Activated CD8-positive, alpha-beta memory T cell treated with anti-CD3 and anti-CD28 coated beads for 24 hours (primary cell): ENCODE measurements at places on chromosomes 13 and 19.

GRCh38 chr13:42393573-42394360, 121.8 kb downstream of the AKAP11 start:
- DNase-seq = peak; percentile 75

GRCh38 chr13:53241891-53242348, 213.3 kb downstream of the OLFM4 start:
- no peak for DNase-seq

DNA sequence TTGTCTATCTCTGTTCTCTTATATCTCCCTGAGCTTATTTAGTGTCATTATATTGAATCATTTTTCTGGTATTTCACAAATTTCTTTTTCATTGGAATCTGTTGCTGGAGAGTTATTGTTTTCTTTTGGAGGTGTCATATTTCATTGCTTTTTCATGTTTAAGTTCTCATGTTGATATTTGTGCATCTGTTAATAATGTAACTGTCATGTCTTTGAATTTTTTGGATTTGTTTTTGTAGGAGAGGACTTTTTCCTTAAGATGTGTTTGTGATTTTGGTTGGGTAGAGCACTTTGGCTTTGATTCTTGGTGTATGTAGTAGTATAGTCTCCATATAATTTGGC, 64.0 kb downstream of the DNAJC3 start:
- DNase-seq = no peak

DNA sequence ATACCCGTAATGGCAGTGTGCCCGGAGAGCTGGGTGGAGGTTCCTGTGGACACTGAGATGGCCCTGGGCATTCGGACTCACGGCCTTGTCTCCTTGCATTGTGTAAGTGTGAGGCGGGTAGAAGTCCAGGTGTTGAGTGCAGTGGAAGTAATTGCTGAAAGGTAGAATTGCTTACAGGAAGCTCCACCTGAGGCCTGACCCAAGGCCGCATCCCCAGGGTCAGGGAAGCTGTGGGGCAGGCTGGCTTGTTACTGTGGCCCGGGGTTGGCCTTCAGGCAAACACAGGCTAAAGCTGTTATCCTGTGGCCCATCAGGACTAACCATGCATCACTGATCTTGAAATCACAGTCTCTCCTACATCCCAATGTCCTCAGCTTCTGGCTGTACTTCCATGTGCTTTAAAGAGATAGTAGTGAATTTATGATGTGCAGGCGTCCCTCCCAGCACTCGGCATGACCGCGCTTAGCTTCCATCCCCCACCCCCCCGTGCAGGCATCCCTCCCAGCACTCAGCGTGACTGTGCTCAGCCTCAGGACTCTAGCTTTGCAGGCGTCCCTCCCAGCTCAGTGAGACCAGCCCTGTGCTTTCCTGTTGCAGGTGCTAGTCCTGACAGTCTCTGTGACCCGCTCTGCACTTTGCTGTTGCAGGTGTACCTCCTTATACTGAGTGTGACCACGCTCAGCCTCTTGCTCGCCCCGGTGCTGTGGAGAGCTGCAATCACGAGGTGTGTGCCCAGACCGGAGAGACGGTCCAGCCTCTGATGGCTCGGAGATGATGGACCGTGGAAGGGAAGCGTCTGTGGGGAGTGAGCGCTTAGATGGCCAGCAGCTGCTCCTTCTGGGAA, 35.6 kb upstream of the TFDP1 start:
- DNase-seq = no peak

DNA sequence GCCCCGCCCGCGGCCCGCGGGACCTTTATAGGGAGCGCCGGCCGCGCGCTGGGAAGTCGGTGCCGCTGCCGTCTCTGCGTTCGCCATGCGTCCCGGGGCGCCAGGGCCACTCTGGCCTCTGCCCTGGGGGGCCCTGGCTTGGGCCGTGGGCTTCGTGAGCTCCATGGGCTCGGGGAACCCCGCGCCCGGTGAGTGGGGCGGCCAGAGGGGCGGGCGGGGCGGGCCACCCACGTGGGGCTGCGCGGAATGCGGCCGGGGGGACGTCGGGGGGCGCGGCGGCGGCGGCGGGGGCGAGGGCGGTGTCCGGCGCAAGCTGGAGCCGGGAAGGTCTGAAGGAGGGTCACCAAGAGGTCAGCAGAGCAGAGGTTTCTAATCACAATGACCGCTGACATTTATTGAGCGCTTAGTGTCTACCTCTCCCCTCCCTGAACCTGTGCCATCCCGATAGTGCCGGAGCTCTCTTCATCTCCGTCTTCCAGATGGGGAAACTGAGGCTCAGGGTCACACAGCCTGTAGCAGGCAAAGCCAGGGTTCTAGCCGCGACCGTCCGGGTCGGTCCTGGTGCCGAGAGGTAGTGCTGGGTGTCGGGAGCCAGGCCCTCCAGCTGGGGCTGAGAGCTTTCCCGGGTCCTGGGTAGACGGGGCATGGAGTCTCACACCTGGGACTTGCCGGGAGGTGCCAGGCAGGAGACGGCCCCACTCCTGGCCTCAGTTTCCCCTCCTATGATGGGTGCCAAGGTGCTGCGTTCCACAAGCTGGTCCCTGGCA, at the start of gene FSTL3:
Gene FSTL3, plus strand, starts transcription at position 54 of the 767 bp plus-strand sequence. Its CDS starts 32 bp downstream, at position 86.
- DNase-seq = no peak

- DNase-seq = no peak
These were observed 5.0 kb downstream of the CYTH2 start for GRCh38 chr19:48474084-48474592.

GRCh38 chr13:26883613-26884257, 123.1 kb upstream of the GPR12 start:
- no peak for DNase-seq

GRCh38 chr13:111853721-111854120, 213.2 kb upstream of the SOX1 start:
- DNase-seq = peak; percentile 26

DNA sequence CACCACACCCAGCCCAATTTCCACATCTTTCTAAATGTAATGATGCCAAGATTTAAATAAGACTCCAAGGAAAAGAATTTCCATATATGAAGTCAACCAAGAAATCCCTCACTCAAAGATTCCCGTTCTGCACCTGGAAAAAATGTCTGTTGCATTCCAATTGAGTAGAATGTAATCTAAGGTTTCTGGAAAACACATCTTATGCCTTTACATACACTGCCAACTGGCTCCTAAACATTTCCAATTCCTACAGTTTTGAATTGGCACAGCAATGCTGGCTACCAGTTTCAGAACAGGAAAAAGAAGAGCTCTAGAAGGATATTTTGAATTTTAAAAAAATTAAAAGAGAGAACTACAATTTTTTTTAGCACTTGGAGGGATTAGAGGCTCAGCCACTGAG, 43.0 kb downstream of the COL4A2 start:
- DNase-seq = no peak

GRCh38 chr13:40595693-40596092, 70.7 kb downstream of the FOXO1 start:
- no peak for DNase-seq

DNA sequence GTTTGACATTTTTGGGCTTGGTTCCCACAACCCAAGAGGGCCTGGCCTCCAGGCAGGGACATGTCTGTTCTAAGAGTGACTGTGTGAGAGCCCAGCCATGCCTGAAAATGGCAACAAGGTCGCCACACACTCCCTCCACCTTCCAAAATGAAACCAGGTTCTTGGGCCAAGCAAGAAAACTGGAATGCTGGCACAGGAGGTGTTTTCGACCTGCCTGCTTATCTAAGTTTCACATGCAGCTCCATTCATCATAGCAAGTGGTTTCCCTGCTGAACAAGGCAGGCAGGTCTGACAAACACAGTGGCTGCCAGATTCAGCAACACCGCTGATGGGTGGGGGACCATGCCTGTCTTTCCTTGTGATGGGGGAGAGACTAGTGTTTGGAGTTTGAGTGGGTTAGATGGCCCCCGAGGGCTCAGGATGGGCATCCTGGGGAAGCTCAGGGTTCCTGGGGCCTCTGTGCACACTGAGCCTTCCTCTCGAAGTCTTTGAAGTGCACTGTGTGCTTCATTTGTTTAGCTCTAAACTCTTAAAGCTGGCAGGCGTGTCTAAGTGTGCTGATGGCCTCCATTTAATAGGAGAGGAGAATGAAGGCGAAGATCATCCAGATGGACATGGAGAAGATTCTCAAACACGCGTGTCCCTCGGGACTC, 17.9 kb upstream of the GAS6 start:
- DNase-seq = peak; percentile 56

DNA sequence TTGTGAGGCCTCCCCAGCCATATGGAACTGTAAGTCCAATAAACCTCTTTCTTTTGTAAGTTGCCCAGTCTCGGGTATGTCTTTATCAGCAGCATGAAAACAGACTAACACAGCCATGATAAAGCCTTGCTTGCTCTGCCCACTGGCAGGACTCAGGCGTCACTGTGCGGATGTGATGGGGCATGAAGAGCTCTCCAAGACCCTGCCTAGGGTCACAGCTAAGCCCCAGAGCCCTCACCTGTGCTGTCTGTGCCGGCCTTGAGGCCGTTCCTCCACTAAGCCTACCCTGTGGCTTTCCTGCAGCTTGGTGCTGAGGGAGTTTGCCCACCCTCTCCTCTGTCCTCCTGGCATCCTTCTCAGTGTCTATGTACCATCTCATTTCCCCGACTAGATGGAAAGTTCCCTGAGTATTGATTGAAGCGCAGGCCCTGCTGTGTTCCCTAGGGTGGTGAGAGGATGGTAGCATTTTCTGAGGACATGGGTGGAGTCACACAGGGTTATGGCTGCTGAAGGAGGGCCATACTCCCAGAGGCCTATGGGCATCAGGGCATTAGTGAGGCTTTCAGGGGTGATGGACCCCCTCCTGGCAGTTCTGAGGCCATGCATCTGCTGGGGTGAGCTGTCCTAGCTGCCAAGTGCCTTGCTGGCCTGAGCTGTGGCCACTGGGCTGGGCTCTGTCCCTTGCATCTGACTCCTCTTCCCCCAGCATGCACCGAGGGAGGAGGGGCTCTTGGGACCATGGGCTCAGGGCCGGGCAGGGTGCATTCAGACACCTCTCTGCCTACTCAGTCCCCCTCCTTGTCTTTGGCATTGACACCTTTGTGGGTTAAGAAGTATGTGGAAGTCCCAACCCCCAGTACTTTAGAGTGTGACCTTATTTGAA, 75.3 kb downstream of the TEX29 start:
- DNase-seq = peak; percentile 26

GRCh38 chr19:4390017-4390566, 10.3 kb downstream of the SH3GL1 start:
- DNase-seq = no peak

DNA sequence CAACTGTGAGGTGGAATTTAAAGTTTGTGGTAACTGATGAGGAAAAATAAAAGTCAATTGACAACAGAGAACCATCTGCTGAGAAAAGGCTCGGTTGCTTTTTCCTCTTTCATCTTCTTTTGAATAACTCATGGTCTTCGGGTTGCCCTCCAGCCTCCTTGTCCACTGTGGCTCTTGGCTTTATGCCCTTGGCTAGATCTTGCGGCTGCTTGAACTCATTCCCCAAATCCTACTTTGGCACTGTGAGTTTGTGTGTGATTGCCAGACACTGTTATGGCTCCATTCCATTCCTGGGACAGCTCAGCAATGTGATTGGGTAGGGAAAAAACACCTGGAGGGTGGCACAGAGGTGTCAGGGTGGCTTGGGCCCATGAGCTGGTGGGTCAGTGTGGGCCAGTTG, 387.4 kb downstream of the DLEU7 start:
- DNase-seq = no peak

GRCh38 chr19:17086834-17087233, 11.3 kb downstream of the MYO9B start:
- no peak for DNase-seq

DNA sequence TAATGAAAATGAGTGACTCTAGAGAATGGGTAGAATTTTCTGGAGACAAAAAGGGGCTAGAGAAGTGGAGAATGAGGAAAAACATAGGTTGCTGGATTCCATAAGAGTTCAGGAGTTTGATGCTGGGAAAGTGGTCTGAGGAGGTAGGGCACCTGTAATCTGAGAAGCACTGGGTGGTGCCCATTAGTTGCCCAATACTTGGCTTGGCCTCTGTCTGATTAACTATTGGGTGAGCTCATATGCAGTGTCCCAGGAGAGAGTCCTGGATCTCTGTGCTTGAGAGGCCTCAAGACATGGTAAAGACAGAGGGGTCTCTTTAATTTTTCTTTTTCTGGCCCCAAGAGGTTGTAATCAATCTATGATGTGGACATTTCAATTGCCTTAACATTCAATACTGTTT, 390.1 kb downstream of the TDRD3 start:
- DNase-seq = no peak

DNA sequence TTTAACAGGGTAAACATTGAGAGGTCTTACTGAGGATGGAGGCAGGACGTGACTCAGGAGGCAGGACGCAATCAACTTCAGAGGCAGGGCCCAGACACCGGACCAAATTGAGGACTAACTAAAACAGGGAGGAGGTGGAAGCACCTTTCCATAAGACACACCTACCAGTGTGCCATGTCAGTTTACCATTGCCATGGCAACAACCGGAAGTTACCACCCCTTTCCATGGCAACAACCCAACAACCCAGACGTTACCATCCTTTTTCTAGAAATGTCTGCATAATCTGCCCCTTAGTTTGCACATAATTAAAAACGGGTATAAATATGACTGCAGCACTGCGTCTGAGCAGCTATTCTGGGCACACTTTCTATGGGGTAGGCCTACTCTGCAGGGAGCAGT, 53.5 kb upstream of the SOX21 start:
- DNase-seq = no peak

GRCh38 chr13:113121183-113121927, 1.2 kb upstream of the F10 start:
- DNase-seq = no peak

GRCh38 chr19:6059396-6059947, 50.8 kb downstream of the RFX2 start:
- peak; percentile 15 for DNase-seq
